ENCODE measurements at places on chromosomes 2 and 18.

- DNase-seq: no peak
Observed at GRCh38 chr2:9263428-9263827, 56.8 kb downstream of the ASAP2 start.

GRCh38 chr2:54964271-54964670 lies 86.0 kb downstream of the RTN4 start:
- no peak for DNase-seq

- DNase-seq: no peak
Observed at GRCh38 chr2:12766421-12766879, 49.7 kb downstream of the TRIB2 start.

DNA sequence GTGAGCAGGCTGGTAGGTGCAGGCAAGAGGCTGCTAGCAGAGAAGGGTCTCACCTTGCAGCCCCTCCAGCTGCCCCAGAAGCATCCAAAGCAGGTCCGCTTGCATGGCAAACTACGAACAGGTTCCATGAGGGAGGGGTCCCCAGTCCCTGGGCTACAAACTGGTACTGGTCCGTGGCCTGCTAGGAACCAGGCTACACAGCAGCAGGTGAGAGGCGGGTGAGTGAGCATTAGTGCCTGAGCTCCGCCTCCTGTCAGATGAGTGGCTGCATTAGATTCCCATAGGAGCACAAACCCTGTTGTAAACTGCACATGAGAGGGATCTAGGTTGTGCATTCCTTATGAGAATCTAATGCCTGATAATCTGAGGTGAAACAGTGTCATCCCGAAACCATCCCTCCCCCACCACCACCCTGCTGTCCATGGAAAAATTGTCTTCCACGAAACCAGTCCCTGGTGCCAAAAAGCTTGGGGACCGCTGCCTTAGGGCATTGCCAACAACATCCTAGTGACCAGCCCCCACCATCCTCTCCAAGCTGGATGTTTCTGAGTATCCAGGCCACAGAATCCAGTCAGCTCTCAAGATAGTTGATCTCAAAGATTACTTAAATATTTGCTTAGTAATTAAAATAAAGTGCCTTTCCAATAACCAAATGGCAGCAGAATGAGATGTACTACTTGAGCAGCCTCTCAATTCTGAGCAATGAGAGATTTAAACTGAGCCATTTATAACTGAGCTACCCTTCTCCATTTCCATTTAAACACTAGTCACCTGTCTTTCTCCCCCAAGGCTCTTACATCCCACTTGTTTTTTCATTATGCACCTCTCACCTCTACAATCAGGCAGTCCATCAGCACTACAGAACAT lies 32.4 kb downstream of the LRP2 start:
- DNase-seq: no peak

DNA sequence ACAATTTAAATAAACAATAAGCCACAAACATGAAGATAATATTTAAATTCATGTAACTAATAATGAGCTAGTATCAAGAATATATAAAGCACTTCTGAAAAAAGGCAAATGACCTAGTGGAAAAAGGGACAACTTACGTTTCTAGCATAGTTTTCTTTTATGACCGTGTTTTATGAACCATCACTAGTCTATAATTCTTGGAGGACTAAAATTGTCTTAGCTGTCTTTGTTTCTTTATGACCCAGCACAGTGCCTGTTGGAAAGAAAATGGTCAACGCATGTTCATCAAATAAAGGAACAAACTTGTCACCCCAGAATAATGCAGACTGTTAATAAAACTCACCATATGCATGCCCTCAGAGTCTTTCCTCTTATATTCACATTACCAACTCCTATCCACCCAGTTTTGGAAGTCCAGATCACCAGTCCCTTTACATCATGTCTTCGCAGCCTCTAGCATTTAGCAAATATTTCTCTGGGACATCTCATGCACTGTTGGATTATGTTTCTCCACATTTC lies 57.4 kb upstream of the GRB14 start:
- DNase-seq: no peak

DNA sequence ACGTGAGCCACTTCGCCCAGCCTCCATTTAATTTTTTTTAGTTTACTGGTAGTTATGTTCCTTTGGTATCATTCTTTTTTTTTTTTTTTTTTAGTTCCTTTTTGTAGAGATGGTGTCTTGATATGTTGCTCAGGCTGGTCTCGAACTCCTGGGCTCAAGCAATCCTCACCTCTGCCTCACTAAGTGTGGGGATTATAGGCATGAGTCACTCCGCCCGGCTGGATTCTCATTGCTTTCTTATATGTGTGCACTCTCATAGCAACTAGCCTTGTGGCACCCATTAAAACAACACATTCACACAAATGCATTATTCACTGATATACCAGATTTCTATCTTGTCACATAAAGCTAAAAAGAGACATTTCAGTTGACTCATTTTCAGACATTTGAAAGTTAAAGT lies 4.2 kb downstream of the TTC27 start:
- no peak for DNase-seq
